ENCODE measurements at places on chromosomes 12 and 14.

- no peak for DNase-seq
These were observed 37.2 kb downstream of the NRXN3 start for GRCh38 chr14:78207414-78207813.

- DNase-seq: no peak
These were observed 6.0 kb upstream of the CALCOCO1 start for GRCh38 chr12:53733051-53733806.

GRCh38 chr14:70100071-70100470 lies 88.7 kb downstream of the SLC8A3 start:
- DNase-seq: no peak

DNA sequence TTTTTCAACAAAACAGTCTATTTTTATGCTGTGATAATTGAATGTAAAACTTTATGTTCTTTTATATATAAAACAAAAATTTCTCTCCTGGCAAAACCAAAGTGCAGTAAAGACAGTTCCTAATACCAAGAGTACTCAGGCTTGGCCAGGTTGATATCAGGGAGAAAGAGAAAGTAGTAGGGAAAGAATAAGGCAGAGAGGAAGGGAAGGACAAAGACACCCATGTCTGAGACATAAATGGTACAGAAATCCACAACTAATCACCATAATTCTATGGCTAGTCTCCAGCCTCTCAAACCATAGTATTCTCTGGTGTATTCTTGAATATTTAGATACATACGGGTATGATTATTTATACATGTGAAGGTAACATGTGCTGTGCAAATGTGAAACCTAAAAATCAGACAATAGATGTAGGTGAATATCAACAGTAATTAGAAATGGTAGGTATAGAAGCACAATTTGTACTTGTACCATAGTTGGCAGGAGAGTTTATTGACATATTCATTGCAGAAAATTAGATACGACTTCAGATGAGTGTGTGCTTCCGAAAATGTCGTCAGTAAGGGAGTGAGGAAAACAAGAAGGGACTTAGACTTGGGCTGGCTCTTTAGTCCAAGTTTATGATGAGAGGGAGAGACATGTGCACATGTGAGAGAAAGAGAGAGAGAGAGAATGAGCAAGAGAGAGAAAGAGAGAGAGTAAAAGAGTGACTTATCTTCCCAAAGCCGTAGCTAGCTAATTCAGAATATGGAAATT lies 230.8 kb upstream of the NPAS3 start:
- no peak for DNase-seq

DNA sequence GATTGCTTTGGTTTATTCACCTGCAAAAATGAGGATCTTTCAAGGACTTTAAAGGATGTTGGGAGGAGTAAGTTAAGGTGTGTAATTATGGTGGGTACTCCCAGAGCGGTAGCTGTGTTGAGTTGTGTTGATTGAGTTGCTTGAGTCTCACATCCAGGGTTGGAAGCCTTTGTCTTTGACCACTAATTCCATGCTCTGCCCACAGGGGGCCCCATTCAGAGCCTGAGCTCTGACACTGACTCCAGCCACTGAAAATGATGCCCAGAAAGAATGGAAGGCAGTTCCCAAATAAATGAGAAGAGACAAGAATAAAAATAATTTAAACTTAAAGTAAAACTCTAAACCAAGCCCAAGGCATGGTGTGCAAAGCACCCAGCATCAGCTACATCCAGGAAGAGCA lies 237.4 kb upstream of the PWP1 start:
- DNase-seq: no peak

DNA sequence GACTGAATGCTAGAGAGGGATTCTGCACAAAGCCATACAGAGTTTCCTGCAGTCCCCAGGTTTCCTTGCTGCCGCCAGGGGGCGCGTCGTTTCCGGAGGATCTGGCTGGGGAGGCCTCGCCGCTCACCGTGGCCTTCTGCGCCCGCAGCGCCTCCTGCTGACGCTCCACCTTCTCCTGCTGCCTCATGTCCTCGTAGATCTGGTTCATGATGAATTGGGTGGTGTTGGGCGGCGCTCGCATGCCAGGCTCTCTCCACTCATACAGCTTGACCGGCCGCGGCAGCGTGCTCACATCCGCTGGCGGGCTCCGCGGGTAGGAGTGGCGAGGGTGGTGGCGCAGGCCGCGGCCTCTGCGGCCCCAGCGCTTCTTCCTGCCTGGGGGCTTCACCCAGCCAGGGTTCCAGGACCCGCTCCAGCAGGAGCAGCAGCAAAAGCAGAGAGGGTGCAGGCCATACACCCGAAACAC lies 987 bp downstream of the CCER1 start:
- DNase-seq: no peak

GRCh38 chr12:26274441-26275312 lies 79.3 kb downstream of the SSPN start:
- DNase-seq: no peak

DNA sequence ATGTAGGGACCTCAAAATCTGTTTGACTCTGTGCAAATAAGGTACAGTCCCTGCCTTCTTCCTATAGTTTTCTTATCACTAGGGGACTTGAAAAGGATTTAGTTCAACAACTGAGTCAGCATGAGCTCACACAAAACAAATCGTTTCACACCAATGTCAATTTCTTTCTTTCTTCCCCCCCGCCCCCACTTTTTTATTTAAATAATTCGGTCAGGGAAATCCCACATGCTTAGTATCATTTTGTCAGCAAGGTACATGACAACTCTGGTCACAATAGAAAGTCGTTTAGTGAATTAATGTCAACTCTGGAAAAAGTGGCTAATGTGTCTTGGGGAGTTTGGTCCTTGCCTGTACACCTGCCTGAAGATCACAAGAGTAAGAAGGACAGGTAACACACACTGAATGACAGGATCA lies 232.2 kb upstream of the PLEKHG7 start:
- no peak for DNase-seq

GRCh38 chr12:95269892-95270291 lies 52.3 kb downstream of the VEZT start:
- no peak for DNase-seq

DNA sequence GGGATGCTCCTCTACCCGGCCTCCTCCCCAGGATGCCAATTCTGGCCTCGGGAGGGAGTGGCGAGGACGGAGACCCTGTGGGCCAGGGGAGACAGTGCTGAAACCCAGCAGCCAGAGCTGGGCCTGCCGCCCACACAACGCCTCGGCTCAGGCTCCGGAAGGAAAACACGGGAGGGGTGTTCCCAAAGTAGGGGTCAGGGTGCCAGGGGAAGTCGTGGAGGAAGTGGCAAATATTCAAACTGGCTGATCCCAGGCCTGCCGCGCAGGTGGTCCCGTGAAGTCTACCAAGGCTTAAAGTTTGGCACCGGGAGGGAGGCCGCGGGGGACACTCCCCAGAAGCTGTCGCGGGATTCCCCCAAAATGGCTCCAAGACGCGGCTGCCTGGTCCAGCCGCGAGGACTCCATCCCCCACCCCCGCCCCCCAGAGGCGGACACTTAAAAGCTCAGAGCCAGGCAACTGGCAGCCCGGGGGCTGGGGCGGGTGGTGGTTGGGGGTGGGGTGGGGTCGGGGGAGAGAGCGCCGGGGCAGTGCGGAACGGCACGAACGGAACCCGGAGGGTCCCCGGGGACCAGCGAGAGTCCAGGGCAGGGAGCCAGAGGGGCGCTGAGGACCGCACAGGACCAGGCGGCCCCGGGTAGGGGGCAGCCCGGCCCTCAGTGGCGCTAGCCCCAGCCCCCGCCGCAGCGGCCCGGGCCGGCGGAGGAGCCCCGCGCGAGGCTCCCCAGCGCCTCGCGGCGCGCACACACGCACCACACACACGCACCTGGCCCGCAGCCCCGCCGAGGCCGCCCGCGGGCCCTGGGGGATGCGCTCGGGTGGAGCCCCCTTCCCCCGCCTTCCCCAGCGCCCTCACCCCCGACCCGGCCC lies 20.0 kb downstream of the BEGAIN start:
- peak; percentile 17 for DNase-seq

GRCh38 chr12:93146263-93146939 lies 217.3 kb upstream of the EEA1 start:
- DNase-seq: no peak

DNA sequence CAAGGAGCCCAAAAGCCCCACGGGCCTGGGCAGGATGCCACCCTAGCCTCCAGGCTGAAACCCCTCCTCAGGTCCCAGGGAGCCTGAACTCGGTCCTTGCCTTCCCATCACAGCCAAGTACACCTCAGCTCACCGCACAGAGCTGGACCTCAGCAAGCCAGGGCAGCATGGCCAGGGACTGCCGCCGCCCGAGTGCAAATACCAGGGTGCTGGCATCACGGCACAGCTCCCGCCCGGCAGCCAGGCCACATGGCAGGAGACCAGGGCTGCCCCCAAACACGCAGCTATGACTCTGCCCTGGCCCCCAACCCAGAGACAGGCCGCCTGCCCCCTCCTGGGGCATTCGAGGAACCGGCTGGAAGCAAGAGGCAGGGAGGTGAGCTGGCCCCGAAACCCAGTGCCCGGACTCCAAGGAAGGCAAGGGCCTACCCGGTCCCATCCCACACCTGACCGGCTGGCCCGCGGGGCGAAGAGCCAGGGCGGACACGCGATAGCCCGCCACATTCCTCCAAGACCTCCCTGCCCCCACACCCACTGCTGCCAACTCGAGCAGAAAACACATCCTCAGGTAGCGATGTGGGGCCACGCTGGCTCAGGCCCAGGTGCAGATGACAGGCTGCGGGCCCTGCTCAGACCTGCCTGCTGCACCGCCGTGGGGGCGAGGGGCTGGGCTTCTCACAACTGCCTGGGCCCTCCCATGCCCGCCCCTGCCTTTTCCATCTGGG lies 2.7 kb downstream of the JAG2 start:
- no peak for DNase-seq

DNA sequence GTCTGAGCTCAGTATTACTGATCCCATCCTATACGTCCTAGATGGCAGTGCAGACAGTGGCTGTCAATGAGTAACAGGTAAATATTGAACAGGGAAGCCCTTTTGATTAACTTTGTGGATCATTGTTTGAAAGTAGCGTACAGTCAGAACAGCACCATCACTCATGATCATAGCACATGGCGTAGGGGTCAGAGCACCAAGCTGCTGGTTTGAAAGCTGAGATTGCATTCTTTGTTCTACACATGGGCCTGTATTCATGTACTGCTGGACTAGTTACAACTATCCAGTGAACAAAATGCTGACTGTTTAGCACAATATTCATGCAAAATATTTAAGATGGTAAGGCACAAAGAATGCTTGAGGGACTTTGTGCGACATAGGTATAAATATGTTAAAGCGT lies 131.8 kb downstream of the NPAS3 start:
- DNase-seq: no peak

- no peak for DNase-seq
These were observed 70.2 kb downstream of the HECTD1 start for GRCh38 chr14:31137214-31137889.

GRCh38 chr14:31229009-31229408 lies 21.4 kb upstream of the HECTD1 start:
- no peak for DNase-seq

GRCh38 chr14:105026802-105027563 lies 6.1 kb upstream of the CDCA4 start:
- DNase-seq: no peak

GRCh38 chr12:112820796-112821195 lies 29.2 kb downstream of the RPH3A start:
- DNase-seq: peak; percentile 5

GRCh38 chr12:39587225-39587624 lies 32.4 kb downstream of the ABCD2 start:
- peak; percentile 5 for DNase-seq

DNA sequence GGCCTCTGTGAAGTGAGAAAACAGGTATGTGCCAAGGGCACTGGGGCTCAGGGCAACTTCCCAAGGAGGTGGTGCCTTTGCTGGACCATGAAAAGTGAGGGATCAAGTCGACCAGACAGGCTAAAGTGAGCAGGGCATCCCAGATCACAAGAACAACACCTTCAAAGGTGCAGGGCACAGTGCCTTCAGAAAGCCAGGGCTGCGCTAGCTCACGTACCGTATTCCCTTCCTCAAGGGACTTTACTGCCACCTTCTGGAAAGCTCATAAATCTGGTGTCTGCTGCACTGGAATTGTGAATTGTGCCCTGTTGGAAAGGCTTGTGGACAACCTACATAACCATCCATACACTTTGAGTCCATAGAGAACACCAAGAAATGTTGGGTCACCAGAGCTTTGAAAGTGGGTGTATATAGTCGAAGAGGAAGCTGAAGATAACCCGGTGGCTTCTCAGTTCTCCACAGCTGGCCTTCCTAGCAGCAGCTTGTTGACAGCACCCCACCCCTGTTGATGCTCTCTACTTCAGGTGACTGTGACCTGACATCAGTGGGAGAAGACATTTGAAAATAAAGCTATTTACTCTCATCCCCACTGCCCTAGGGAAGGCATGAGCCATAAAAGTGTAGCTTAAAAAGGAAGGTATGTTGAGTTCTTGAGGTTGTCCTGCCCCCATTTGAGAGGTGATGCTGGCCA lies 24.5 kb downstream of the FIGNL2 start:
- peak; percentile 84 for DNase-seq

- no peak for DNase-seq
These were observed 5.8 kb downstream of the SLC38A2 start for GRCh38 chr12:46366771-46367170.

DNA sequence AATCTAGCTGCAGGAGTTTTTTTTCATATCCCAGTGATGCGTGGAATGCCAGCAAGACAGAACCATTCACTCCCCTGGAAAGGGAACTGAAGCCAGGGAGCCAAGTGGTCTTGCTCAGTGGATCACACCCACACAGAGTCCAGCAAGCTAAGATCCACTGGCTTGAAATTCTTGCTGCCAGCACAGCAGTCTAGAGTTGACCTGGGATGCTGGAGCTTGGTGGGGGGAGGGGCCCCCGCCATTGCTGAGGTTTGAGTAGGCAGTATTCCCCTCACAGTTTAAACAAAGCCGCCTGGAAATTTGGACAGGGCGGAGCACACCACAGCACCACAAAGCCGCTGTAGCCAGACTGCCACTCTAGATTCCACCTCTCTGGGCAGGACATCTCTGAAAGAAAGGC lies 86.9 kb upstream of the STXBP6 start:
- no peak for DNase-seq

- no peak for DNase-seq
These were observed 227.7 kb upstream of the TMEM260 start for GRCh38 chr14:56351861-56352260.
